ENCODE measurements at places on chromosomes 3 and 15.

DNA sequence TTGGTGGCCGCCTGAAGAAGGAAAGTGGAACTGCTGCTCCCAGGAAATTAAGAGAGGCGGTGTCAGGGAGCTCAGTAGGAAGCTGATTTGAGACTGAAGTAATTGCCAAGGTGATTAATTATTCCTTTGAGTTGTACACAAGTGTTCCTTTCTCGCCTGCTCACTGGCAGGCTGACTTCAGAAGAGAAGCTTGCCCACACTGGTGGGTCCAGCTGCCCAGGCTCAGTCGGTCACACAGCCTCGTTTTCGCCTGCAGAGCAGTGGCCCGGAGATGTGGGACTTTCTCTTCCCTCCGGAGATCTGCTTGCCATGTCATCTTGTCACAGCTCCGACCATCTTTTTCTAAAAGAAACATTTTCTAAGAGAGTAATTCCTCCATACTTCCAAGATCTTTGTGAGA, 478.0 kb downstream of the MCTP2 start:
- DNase-seq, result no peak

DNA sequence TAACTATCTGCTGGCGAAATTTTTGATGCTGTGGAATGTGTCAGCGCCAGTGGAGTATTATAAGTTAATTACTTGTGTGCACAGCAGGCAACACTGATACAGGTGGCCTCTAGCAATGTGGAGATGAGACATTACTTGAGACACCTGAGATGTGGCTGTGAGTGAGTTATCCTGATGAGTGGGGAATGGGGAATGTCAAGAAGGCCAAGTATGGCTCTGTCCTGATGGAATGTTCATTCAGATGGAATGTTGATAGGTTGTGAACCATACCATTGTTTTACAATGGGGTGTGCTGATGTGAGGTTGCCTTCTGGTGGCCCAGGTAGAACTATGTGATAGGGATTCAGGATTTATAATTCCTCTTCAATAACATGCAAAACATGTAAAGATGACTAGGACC, 404.8 kb downstream of the PTPRG start:
- DNase-seq, result no peak

DNA sequence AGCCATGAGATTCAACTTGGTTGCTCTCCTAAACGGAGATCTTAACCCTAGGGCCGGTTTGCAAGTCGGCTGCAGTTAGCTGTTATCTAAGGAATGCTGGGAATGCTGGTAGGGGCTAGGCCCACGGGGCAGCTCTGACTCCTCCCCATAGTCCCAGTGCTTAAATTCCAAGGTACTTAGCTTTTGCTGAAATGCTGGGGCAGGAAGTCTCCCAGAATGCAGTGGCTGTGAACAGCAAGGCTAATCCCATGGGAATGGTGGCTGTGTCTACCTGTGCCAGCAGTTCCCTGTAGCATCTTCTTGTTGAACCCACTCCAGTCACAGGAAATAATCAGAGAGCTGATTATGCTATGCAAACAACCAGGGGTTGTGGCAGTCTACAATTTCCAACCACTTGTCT, 102.5 kb upstream of the TJP1 start:
- DNase-seq, result no peak

DNA sequence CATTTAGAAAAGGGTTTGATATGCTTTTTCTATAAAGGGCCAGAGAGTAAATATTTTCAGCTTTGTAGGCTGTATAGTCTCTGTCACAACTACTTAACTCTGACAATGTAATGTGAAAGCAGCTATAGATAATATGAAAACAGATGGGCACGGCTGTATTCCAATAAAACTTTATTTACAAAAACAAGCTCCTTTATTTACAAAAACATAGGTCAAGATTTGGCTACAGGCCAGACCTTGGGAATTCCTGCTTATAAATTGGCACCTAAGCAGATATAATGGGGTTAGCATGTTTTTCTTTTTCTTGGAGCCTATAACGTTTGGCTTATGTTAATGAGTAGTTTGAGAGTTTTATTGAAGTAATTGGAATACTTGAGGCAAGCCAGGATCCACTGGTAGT, 119.4 kb upstream of the CGNL1 start:
- no peak for DNase-seq

DNA sequence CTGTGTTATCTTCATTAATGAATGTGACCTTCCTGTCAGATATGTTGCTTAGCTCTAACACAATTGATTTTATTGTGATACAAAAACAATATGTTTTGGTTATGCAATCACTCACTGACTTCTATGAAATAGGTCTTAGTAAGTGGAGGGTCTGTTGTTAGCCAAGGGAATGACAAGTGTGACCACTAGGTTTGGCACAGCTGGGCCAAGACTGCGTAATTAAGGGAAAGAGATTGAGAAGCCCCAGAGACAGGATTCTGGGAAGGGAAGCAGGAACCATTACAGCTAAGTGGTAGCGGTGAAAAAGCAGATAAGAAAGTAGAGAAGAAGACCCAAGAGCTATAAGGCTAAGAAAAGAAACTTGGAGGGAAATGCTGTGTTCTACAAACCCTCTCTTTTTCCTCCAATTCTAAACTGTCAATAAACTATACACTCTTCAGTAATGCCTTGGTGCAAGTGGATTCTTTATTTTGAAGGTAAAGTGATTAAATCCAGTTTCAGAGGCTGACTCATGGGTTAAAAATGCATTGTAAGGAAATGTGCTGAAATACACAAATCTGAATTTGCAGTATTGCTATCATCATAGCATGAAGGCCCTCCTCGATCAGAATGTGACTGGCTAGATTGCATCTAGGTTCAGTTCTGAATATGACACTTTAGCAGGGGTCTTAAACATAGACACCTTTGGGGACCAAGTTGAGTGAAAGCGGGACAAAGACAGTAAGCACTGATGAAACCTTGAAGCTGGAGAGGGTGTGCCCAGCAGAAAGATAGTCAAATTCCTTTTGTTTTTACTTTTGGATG, 26.1 kb downstream of the KCNMB2 start:
- DNase-seq, result no peak

GRCh38 chr3:138933981-138934691, 12.8 kb downstream of the FOXL2 start:
- no peak for DNase-seq

Data from cerebellar cortex (tissue), 1 donor.